ENCODE measurements at places on chromosomes 7 and 10. TPM values are rescaled to one million over a fixed set of nuclear protein-coding genes. Genes with fewer than 3 reads are reported as not detected.

MYH16 gene
- total RNA-seq, result not detected

DNA sequence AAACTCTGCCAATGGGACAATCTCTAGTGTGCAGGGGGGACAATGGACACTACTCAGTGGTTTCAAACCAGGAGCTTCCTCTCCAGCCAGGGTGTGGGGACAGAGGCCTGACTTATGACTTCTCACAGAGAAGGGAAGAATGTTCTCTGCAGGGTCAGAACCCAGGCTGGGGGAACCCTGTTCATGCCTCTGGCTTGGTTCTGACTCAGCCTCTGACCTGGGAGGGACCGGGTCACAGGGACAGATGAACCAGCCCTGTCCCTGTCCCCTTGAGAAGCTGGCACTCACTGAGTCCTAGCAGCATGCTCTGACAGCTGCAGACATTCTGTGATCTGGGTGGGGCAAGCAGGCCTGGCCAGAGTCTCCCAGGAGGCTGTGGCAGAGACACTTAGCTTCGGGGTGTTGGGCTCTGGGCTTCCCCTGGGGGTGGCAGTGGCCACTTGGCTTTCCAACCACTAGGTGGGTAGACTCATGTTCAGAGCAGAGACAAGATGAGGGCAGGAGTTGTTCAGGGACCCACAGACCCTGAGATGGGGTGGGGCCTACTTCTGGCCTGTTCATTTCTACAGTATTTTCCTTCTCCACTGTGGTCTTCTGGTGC is 13.6 kb downstream of the TSPAN15 start:
- DNase-seq, result peak; percentile 59

DNA sequence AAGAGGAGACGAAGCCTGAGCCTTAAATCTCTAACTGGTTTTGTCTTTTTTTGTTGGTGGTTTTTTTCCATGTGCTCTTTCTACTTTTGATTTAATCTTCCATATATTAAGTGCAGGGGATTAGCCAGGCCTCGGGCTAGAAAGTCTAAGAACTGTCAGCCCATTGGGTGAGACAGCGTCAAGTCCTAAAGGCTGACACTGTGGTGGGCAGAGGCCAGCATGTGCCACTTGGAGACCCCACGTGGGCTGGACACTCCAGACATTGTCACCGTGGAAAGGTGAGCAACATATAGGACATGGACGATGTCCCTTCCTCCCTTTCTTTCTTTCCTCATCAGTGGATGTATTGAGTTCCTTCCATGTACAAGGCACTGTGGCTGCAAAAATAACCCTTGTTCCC is 129.3 kb downstream of the TMEM178B start:
- DNase-seq, result no peak

- DNase-seq, result no peak
Measured at GRCh38 chr10:122492999-122493481, 31.7 kb downstream of the HTRA1 start.

DNA sequence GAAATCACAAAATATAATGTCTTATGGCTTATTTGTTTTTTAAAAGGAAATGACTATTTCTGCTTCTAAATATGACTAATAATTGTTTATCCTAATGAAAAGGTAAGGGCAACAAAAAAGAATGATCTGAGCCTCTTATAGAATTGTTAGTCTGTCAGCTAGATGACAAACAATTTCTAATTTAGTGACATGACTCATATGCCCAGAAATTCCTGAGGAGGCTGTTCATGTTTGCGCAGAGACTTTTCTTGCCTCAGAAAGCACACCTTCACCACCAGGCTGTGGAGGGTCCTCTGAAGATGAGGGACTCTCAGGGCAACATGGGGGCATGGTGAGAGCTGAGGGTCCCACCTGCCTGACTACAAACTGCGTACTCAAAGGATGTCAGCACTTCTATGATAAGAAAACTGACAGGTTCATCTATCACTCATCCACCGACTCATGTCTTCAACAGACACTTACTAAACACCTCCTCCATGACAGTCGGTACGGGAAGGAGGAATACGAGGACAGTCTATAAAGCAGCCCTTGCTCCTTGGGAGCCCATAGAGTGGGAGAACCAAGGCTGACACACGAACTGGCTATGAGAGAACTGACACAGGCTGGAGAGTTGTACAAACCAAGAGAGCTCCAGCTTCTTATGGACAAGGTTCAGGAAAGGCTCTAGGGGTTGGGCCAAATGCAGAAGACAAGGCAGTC is 102.0 kb downstream of the PKD1L1 start:
- DNase-seq, result no peak

- no peak for DNase-seq
Measured at GRCh38 chr7:139613971-139614411, 90.5 kb downstream of the CLEC2L start.

- no peak for DNase-seq
Measured at GRCh38 chr7:128005117-128005516, 26.1 kb downstream of the LRRC4 start.

GRCh38 chr7:123522066-123522465 is 12.3 kb downstream of the IQUB start:
- no peak for DNase-seq

DNA sequence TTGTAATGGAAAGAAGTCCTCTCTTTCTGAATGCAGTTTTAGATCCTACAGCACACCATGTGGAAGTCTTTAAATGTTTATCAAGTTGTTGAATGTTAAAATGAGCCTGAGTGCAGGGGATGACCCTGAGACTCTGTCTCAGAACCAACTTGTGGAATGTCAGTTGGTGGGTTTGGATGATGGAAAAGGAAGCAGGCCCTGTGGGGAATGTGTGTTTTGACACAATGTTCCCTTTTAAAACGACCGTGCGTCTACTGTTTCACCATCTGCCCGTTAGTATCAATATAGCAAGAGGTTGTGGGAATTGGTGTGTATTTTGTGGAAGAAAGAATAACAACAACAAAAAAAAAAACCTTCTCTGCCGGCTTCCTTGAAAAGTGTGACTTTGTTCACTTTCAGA is 8.3 kb downstream of the DYNC1I1 start:
- DNase-seq, result no peak

DNA sequence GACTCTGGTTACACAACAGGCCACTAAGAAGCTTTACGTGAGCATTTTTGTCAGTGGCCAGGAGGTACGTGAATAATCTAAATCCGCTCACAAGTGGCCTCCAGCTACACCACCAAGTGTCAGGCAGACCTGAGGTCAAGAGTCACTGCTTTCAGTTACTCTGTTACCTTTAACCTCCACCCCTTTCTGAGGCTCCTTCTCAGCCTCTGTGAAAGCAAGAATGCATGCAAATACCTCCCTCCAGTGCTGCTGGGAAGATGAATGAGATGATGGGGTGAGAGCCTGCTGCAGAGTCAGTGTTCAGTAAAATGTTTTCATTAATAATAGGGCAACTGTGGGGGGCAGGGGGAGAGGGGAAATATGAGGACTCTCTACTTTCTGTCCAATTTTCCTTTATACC is 11.2 kb downstream of the DDC start:
- no peak for DNase-seq

- DNase-seq, result no peak
Measured at GRCh38 chr7:5217396-5217795, 27.4 kb downstream of the WIPI2 start.

CLCN1 gene
- 9.8 TPM for total RNA-seq

ITGB8 gene
- total RNA-seq, result 0.20 TPM

- peak; percentile 22 for DNase-seq
Measured at GRCh38 chr7:20798081-20798693, 11.5 kb upstream of the SP8 start.

- DNase-seq, result no peak
Measured at GRCh38 chr7:7228967-7229366, 46.6 kb downstream of the C1GALT1 start.

DNA sequence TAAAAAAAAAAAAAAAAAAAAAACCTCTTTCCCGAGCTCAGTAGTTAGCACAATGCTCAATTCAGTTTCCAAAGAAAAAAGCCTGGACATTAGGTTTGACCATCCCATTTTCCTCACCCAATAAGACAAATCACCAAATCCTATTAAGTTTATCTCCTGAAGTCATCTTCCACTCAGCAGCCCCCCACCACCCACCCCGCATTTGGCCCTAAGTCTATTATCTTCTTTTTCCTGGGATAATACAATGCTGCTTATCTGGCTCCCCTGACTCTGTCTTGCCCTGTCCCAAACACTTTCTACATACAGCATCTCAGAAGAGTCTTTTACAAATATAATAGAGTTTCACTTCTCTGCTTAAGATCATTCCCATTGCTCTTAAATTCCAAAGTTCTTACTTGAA is 17.8 kb upstream of the LMOD2 start:
- no peak for DNase-seq

SRRM3 gene
- total RNA-seq, result 1.9 TPM

DNA sequence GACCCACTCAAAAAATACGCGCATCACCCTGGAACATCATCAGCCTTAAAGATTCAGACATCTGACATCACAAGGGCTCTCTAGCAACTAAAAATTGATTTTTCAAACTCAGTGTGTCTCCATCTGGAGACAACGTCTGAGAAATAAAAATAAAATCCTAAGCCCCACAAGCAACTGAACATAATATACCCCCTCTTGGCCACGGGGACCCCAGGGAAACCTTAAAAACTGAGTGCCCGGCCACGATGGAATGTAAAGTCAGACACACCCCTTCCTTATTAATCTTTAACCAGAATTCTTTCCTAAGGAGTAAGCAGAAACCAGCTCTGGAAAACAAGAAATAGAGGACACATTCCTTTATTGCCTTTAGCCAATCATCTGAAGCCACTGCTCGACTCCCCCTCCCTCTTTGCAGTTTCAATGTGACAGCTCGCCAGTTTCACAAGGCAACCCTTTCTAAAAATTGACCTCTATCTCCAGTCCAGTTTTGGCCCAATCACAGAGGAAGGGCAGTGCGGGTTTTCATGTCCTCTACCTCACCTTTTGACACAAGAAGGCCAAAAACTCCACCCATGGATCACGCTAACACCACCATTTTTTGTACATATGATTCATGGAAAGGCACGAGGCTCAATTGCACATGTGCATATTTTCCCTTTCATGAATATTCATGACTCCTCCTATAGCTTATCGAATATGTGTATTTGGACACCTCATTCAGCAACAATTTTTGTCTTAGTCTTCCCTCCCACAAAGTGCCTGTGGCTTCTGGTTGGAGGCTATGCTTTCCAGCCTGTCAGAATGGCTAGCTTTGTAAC is 24.2 kb downstream of the IFIT3 start:
- no peak for DNase-seq

DNA sequence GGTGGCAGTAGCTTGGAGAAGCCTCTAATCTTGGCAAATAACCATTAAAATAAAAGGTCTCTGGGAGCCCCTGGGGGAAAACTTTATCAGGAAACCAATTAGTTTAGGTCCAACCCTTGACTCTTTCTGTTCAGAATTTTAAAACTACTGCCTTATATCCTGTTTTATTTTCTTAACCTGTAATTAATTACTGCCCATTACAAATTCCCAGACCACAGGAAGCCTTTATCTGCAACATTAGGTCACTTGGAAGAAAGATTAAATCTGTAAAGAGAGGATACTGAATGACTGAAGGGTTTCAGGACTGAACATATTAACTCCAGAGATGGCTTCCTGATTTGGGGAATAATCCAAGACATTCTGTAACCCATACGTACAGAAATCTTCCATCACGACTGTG is 320.5 kb upstream of the SORCS1 start:
- no peak for DNase-seq

GRCh38 chr10:8163824-8164223 is 109.3 kb downstream of the GATA3 start:
- no peak for DNase-seq

CDK14 gene
- total RNA-seq, result 10.6 TPM

- DNase-seq, result no peak
Measured at GRCh38 chr10:130399425-130399950, 263.3 kb downstream of the GLRX3 start.

CALML3 gene
- total RNA-seq, result not detected

DNA sequence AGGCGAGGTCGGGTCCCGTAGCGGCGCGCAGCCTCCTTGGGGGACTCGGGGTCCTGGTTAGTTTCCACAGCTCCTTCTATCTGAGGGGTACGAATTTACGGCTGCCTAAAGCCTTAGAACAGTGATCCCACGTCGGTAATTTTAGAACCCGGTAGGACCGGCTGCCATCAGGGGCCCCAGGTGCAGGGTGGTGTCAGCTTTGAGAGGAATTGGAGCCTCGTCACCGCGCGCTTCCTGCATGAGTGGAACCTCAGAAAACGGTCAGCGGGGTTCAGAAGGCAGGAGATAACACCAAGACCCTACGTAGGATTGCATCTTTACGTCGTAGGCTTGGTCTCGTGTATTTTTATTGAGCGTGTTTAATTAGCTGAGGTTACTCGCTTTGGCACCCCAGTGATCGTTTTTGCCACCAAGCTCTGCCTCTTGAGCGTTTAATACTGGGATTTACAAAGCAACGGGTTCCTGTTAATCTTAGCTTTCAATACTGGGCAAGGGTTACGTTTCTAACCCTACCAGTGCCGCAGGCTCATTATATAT is 443 bp downstream of the RNF32 start:
- DNase-seq, result peak; percentile 62

- DNase-seq, result no peak
Measured at GRCh38 chr10:71512761-71513539, 116.2 kb downstream of the CDH23 start.

DNA sequence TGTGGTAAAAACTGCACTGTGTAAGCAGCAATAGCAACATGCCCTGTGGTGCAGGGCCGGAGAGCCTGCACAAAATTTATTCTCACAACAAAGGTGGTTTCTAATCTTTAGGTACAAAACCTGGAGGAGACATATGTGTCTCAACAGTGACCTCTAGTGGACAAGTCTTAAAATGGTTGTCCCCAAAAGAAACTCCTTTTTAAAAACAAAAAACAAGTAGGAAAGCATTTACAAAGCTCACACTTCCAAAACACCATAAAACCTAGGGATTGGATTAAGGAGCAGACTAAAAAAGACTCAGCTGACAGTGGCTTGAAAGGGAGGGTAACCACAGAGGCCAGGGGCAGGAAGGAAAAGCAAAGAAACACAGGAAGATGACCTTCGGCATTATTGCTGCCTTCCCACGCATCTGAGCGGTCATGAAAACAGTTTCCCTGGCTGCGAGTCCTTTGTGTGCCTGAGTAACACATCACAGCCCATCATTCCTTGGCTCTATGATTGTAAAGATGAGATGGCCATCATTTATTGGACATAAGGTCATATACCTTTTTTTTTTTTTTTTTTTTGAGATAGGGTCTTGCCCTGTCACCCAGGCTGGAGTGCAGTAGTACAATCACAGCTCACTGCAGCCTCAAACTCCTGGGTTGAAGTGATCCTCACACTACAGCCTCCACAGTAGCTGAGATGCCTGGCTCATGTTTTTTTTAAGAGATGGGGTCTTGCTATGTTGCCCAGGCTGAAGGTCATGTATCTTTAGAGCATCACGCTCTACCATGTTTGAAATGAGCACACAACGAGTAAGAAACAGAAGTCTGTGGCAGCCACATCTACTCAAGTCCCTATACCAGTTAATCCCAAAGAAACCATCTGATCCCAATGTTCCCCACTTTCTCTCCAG is 39.5 kb downstream of the RSU1 start:
- DNase-seq, result no peak

DNA sequence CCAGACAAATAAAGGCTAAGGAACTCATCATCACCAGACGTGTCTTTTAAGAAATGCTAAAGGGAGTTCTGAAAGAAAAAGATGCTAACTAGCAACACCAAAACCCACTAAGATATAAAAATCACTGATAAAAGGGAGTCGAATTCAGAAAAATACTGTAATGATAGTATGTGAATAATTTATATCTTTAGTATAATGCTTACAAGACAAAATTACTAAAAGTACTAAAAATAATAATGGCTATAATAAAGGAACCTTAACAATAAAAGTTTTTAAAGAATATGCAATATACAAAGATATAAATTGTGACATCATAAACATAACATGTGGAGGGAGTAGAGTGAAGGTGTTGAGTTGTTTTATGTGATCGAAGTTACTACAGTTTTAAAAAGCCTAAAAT is 28.3 kb downstream of the HPSE2 start:
- no peak for DNase-seq

Data from psoas muscle (tissue), 8 donors.